Epithelial cell of proximal tubule (primary cell): ENCODE measurements at places on chromosomes 1 and 21. TPM values are rescaled to one million over a fixed set of nuclear protein-coding genes. Genes with fewer than 3 reads are reported as not detected.

- no peak for DNase-seq
Observed at GRCh38 chr1:97826820-97827219, 94.0 kb downstream of the DPYD start.

Gene KRTAP19-1
- total RNA-seq, result not detected in 2 replicates

- DNase-seq, result no peak
Observed at GRCh38 chr1:11053758-11054137, 6.1 kb downstream of the SRM start.

Gene KRTAP19-2
- not detected in 2 replicates for total RNA-seq
